ENCODE measurements at places on chromosomes 11 and 22.

- DNase-seq, result peak; percentile 30
These were observed 4.4 kb downstream of the CAVIN3 start for GRCh38 chr11:6315811-6316425.

DNA sequence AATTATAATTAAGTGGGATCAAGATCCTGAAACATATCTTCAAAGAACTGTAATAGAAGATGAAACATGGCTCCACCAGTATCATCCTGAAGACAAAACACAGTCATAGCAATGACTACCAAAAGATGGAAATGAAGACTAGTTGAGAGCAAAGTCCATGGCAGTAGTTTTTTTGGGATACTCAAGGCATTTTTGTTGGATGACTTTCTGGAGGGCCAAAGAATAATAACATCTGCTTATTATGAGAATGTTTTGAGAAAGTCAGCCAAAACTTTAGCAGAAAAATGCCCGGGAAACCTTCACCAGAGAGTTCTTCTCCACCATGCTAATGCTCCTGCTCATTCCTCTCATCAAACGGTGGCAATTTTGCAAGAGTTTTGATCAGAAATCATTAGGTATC is 809.4 kb upstream of the RAG2 start:
- DNase-seq, result no peak

DNA sequence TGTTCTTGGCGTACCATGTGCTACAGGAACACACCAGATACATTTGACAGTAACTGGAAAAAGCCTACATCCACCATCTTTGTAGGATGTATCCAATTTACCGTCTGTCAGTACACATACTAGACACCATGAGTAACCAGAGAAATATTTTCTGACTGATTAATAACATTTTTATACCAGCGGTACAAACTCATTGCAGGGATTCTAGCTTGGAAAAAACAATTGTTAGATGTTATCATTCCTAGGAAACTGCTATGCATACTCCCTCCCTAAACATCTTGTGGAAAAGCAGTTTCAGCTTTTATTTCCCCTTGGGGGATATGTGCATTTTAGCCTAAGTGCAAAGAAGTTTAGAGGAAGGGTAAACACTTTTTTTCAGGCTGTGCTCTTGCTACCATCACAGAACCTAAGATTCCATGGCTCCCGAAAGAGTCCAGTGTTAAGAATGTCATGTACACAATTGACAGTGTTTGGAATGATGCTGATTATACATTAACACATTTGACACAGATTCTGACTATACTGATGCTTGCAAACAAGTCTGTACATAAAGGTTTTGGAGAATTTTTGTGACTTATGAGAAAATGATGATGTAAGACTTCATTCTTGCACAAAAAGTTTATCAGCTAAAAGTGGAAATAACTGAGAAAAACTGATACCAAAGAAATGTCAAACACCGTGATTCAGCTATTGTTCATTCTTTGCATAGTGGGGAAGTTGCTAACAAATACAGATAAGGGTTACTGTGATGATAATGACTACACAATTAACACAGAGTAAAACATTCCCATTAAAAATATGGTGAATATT is 23.7 kb downstream of the NCF4 start:
- DNase-seq, result no peak

GRCh38 chr11:67486481-67487195 is 3.8 kb downstream of the AIP start:
- DNase-seq, result peak; percentile 72

DNA sequence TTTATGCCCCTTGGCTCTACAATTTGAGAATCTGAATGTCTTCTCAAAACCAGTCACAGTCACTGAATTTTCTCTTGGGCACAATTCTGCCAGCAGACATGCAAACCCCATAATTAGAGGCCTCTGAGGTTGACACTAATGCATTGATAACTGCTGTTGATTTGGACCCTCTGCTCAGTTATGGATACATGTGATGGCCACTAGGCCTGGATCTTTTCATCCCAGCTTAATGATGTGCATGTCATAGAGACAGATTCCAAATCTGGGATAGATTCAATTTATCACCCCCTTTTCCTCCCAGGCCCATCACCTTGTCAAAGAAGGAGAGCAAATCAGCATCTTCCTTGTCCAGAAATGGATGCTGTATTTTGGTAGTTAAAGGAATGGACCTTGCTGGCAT is 92.2 kb downstream of the C11orf91 start:
- no peak for DNase-seq

GRCh38 chr22:19149991-19150390 is at the start of gene GSC2:
Gene GSC2, minus strand, starts transcription at chr22:19150292. Its CDS starts 9 bp downstream, at chr22:19150283.
- no peak for DNase-seq

DNA sequence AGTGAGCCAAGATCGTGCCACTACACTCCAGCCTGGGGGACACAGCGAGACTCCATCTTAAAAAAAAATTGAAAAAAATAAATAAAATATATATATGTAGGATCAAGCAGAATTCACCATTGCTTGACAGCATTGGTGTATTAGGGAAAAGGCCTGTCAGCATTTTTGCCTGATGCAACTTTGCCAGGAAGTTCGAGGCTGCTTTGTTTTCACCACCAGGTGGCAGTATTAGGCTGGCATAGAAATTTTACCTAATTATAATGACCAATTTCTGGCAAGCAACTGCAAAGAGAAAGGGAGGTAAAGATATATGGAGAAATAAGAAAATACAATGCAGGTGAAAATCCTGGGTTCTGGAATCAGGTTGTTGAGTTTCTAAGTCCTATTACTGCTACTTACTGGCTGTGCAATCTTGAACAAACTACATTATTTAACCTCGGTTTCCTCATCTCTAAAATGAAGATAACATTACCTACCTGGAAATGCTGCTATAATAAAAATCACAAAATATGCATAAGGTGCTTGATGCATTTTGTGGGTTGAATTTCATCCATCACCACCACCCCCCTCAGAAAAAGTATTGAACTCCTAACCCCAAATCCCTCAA is 24.7 kb downstream of the LAYN start:
- peak; percentile 42 for DNase-seq

DNA sequence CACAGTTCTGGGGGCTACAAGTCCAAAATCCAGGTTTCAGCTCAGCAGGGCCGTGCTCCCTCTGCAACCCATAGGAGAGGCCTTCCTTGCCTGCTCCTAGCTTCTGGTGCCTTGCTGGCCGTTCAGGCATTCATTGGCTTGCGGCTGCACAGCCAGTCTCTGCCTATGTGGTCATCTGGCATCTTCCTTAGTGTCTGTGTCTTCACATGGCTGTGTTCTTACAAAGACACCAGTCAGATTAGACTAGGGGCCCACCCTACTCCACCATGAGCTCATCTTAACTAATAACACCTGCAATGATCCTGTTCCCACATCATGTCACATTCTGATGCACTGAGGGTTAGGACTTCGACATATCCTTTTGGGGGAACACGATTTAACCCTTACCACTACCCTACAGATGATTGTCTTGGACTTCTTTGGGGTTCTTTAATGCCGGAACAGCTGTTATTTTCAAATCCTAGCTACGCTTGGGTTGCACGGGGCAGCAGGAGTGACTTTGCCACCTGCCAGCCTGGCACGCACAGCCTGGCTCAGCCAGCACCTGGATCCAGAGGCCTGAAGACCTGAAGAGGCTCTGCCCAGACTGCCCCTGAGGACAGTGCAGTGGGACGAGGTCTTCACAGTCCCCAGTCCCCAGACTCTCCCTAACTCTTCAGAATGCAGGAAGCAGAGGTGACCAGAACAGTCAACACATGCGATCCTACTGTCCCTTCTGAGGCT is 7.7 kb upstream of the NEAT1 start:
- no peak for DNase-seq

GRCh38 chr11:9315078-9315688 is 790 bp upstream of the TMEM41B start:
- DNase-seq, result no peak

DNA sequence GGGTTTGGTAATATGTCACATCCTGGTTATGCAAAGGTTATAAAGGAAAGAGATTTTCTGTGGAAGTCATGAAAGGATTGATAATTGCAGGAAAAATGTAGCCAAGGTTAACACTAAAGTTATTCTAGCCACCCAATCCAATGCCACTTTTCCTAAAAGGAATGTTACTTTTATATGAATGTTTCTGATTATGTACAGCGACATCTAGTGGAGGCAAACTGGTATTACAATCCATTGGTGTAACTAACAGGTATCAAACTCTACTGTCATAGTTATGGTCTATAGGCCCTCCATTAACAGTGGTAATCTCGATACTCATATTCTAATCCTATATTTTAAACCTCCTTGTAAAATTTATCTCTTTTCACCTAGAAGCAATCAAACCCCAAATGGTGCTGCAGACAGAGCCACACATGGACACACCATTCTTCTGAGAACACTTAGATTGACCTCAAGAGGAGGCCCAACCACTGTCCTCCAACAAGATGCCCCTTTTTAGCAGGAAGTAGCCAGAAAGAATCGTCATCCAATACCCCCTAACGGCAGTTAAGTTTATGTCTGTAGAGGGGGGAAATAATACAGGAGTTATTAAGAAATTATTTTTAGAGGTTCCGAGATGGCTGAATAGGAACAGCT is 74.9 kb upstream of the RAG2 start:
- no peak for DNase-seq

DNA sequence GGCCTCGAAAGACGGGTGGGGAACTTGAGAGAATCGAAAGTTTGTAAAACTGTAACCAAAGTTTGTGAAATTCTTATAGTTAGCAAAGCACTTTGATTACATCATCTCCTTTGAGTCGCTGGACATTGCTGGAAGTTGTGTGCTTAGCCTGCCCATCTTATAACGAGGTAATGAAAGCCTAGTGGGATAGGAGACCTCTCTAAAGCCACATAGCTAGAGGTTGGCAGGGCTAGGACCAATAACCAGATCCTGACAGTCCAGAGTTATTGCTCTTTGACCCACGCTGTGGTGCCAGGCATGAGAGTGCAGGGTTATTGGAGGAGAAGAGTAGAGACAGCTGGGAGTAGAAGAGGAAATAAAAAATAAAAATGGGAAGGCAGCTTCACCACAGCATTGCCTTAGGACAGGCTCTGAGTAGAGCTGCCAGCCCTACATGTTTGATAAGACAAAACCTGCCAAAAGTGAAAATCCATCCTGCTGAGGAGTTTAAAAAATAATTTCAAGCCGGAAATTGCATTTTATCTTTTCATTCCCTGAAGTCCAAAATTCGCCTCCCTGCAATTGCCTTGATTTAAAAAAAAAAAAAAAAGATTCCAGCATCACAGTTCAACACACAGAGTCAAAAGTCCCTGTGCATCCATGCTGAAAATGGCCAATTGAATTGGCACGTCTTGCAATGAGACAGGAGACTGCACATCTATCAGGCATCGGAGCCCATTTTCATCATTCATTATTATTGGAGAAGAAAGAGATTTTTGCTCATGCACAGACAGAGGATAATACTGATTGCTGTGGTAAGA is 225.5 kb upstream of the POU2AF2 start:
- no peak for DNase-seq

DNA sequence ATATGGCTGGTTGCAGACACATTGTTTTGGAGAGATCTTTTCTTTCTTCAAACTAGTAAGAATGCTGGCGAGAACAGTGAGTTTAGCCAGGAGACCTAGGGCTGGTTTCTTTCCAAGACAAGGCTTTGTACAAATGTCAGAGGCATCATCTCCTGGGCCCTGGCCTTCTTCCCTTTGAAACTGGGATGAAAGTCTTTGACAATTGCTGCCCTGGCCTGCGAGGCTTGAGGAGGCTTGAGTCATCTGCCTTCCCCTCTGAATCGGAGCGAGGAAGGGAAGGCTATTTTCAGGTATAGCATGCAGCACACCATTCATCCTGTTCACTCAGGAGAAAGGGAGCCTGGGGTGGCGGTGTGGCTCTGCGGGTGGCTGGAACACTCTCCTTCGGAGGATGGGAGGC is 21.5 kb upstream of the PARVG start:
- DNase-seq, result no peak

DNA sequence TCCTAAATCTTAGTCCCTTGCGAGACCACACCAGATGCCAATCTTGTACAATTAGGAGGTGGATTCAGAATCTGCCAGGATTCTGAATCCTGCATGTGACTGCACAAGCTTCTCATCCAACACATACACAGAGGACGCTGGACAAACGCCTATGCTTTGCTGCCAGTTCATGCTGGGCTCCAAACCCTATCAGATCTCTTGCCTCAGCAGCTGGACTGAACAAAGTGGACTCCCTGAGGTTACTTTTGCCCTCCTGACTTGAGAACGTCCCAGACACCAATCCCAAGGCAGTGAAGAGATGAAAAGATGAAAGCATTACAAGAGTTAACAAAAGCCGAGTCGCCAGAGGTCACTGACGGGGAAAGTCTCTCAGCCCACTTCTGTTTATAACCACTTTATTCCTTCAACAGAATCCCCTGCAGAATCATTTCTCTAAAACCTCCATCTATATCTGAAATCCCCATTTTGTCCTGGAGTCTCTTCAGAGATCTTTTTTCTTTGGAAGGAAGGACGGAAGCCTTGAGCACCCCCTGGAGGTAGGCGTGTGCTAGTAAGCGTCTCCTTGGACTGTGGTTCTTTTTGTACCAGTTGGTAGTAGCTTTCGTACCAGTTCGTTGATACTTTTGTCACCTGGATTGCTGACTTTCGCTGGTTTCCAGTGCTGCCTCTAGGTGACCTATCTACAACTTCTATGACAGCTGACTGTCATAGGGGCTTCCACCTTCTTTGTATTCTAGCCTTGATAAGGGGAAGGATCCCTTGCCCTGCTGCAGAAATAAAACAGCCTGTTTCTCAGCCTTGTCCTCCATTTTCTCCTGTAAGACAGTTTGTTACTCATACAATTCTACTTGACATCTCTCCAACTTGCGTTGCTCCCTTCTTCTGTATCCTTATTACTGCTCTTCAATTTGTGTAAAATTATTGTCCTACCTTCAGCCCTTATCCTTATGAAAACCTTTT is 26.1 kb upstream of the EED start:
- peak; percentile 53 for DNase-seq

GRCh38 chr11:109526931-109527330 is 104.9 kb downstream of the C11orf87 start:
- no peak for DNase-seq

- no peak for DNase-seq
These were observed 3.2 kb upstream of the RTN4R start for GRCh38 chr22:20271114-20271994.

DNA sequence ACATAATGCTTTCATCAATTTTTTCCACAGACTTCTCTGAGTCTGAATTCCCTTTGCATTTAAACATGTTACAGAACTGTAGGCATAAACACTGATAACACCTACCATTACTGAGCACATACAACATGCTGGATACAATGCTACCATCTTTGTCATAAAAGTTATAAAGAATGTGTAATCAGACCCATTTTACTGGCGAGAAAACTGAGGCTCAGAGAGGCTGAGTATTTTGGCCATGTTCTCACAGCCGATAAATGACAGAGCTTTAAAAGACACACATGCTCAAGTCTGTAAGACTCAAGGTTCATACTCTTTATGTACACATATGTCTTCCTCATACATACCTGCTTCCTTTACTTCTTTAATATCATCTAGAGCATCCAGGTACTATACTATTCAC is 2.6 kb downstream of the RRAS2 start:
- no peak for DNase-seq

GRCh38 chr11:131692151-131692550 is 321.7 kb downstream of the NTM start:
- peak; percentile 6 for DNase-seq

GRCh38 chr11:96943970-96944369 is 554.2 kb downstream of the JRKL start:
- no peak for DNase-seq

GRCh38 chr11:576811-577610 is 741 bp downstream of the PHRF1 start:
- no peak for DNase-seq

- no peak for DNase-seq
These were observed 540.8 kb downstream of the SOX6 start for GRCh38 chr11:15815246-15816195.

GRCh38 chr11:40797981-40798380 is 661.5 kb downstream of the LRRC4C start:
- DNase-seq, result no peak

All from T-helper 2 cell treated with Interferon-gamma antibody and Interleukin-4, amounts not matched to agents 5 μg/mL and 100 μg/mL, for 36 hours (primary cell).